Renal cortex interstitium (tissue), 15 donors: ENCODE measurements at places on chromosomes 6 and 20. TPM values are rescaled to one million over a fixed set of nuclear protein-coding genes. Genes with fewer than 3 reads are reported as not detected.

GRCh38 chr6:108837236-108837971 is 10.8 kb upstream of the ARMC2 start:
- DNase-seq: no peak

- DNase-seq: no peak
These were observed 251.1 kb upstream of the CHD6 start for GRCh38 chr20:41869261-41869660.

- DNase-seq: no peak
These were observed 67.7 kb downstream of the KIF6 start for GRCh38 chr6:39657355-39658135.

DNA sequence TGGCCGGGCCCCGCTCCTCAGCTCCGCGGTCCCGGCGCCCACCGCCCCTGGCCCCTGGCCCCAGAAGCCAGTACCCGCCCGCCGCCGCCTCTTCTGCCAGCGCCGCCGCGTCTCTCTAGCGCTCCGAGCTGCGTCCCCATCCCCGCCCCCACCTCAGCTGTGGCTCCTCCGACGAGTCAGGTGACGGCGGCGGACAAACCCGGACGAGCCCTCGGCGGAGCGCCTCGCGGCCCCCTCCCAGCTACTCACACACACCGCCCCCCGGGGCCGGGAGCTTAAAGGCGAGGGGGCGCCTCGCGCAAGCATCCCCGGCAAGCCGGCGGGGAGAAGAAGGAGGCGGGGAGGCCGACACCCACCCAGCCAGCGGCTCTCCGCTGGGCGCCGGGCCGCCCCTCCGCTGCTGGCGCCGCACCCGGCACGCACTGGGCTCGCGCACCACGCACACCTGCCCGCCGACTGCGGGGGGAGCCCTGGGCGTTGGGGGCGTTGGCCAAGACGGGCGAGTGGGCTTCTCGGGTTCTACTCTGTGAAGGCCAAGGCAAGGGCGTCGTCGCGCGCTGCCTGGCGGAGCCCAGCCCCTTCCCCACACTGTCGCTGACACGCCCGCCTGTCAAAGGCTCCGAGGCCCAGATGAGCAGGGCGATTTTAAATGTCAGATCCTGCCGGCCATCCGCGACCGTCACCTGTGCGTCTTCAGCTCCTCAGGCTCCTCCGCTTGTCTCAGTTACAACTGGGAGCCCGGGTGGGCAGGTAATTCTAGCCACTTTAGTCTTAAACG is at the start of gene SNAP91:
TSS of gene SNAP91 (minus strand) at position 132 of the 778 bp plus-strand sequence. CDS start 1,174 bp downstream, outside the sequence.
- DNase-seq: no peak

Gene RBBP8NL
- 1.9 TPM for polyA plus RNA-seq

Gene PHACTR1
- polyA plus RNA-seq: 23.2 TPM
